Fibroblast of lung (primary cell): ENCODE measurements at places on chromosomes 2 and 18. TPM values are rescaled to one million over a fixed set of nuclear protein-coding genes. Genes with fewer than 3 reads are reported as not detected.

DNA sequence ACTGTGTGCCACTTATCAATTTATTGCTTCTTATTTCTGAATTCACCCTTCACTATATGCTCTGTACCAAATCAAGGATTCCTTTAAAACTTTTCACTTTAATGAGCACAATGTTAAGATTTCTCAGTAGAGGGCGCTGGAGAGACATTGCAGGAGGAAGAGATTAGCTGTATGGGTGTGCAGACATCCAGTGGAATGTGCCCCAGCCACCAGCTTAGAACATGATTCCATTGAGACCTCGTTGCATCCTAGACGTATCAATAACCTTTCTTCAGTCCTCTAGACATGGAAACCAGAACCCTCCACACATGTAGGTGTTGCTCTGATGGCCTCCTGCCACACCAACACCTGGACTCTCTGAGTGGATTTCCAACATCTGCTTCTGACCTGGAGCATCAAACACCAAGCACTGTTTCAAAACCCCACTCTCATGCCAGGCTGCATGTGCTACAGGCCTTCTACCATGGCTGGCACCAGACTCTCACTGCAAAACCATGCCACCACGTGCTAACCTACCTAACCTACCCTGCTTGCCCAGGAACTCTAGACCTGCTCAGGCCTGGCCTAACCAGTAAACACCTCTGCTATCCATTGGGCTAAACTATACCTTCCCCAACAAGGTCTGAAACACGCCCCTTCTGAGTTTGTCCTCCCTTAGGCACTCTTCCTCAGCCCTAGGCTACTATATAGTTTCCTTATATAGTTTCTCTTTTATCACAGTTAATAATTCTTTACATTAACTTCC lies 633.2 kb upstream of the PKDCC start:
- no peak for DNase-seq

DNA sequence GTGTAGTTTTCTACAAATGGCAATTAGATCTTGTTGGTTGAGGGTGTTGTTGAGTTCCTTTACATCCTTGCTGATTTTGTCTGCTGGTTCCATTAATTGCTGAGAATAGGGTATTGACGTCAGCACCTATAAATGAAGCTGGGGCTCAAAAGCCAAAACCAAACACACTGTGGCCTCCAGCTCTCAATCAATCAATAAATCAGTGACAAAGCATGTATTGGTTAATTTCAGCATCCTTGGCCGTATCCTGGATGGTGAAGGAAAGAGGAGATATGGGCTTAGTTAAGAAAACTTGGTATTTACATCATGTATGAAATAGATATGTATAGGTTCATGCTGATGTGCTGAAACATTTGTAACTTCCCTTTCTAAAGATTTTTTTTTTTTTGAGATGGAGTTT lies 13.2 kb upstream of the APOB start:
- DNase-seq = no peak

CFC1 gene
- not detected in 2 replicates for total RNA-seq

DNA sequence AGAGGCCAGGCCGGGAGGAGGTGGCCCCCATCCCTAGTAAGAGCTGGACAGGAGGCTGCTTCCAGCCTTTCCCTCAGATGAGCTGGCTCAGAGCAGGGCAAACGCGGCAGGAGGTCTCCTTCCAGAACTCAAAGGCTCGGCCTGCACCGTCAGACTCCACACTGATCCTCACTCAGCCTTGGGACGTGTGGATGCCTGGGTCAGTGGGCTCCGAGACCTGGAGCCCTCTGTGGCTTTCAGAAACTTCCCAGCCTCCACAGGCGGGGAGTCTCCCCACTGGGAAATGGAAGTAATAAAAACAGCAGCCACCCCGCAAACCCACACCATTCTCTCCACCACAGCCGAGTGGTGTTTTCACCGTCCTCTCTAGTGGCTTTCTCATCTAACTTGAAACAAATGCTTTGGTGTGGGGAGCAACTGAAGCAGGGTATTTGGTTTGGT lies 54.3 kb downstream of the INPP5D start:
- no peak for DNase-seq

DNA sequence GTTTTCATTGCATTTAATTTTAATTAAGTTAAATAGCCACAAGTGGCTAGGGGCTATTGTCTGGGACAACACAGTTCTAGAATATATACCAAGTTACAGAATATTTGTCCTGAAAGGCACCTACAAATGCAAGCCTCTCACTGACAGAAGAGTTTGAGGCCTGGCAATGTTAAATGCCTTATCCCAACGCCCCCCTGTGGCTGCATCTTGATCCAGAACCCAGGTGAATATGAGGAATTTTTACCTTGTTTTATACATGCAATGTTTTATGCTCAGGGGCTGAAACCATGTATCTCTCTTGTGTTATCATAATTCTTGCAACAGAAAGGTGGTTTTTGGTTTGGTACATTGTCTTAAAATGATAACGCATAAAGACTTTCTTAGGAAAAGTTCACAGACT lies 71.8 kb upstream of the SEC11C start:
- DNase-seq = no peak

- no peak for DNase-seq
These were observed 594.8 kb upstream of the ZEB2 start for GRCh38 chr2:145114726-145115125.

DNA sequence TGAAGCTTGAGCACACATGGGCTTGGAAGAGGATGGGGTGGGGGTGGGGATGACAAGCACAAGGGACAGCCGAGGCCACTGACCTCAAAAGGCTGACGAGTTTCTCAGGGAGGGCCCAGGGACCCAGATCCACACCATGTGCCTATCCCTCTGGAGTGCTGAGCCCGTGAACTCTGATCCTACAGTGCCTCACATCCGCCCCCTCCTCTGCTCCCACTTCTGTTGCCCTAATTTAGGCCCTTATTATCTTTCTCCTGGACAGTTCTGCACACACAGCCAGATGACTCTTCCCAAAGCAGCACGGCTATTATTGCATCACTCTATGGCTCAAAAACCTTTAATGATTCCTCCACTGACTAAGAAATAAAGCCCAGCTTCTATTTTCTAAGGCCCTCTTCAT lies 24.8 kb downstream of the CYRIA start:
- DNase-seq = peak; percentile 32

DNA sequence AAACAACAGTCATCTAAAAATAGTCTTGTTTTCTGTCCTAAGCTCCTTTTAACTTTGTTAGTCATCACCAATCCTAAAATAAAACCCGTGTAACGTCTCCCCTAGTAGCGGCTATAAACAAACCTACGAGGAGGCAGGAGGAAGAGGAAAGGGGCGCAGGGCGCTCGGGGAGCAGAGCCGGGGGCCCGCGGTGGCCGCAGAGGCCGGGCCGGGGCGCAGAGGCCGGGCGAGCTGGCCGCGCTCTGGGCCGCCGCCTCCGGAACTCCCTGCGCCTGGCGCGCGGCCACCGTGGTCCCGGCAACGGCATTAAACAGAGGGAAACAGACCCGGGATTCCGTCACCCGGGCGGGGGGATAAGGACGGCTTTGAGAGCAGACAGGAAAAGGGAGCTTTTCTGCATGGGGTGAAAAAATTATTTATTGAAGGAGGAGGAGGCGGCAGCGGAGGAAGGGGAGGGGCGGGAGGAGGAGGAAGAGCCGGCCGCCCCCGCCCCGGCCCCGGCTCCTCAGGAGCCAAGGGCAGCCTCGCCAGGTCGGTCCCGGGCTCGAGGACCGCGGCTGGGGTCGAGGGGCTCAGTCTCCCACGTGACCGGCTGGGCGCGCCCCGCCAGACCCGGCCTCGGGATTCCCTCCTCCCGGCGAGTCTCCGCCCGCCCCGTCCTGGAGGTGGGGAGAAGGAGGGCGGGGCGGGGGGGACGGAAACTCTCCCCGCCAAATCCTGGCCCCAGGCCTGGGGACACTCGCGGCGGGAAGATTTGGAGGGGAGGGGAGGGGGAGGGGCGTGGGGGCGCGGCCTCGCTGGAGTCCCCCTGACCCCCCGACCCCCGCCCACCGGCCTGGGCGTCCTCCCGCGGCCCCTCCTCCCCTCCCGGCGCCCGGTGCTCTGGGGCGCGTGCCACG lies 1.8 kb upstream of the NFATC1 start:
- DNase-seq = peak; percentile 81

RETSAT gene
- total RNA-seq = 61.6 and 87.0 TPM in 2 replicates

GRCh38 chr2:64586883-64587481 lies 62.9 kb downstream of the AFTPH start:
- peak; percentile 74 for DNase-seq

CRYBA2 gene
- not detected in 2 replicates for total RNA-seq

DNA sequence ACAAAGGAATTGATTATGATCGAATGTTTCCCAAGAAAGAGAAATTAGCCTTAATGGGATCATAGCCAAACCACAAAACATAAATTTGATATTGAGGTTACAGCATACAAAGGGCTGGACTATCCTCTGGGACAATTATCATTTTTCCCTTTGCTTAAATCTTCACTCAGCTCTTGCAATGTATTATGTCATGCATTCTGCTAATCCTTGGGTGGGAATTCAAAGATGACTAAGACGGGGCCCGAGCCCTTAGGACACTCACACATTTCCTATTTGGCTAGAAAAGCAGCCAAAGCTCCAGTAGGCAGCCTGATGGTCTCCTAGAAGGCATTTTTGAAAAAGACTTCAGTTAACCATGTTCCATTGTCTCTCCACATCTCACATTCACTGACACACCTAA lies 17.2 kb upstream of the NMI start:
- DNase-seq = peak; percentile 87

- DNase-seq = no peak
These were observed 25.8 kb downstream of the PKP4 start for GRCh38 chr2:158482594-158482993.

ACKR3 gene
- total RNA-seq = 0.17 and 2.3 TPM in 2 replicates

- DNase-seq = no peak
These were observed 49.3 kb upstream of the AP1S3 start for GRCh38 chr2:223886726-223887125.

UGT1A8 gene
- not detected in 2 replicates for total RNA-seq
